ENCODE measurements at places on chromosomes 7 and 10. TPM values are rescaled to one million over a fixed set of nuclear protein-coding genes. Genes with fewer than 3 reads are reported as not detected.

Gene SPAM1
- total RNA-seq, result not detected

Gene STRIP2
- total RNA-seq, result 44.8 TPM

Gene TRPV6
- under 0.01 TPM for total RNA-seq

Gene PPP1R17
- total RNA-seq, result 2.9 TPM

Gene ASAH2
- total RNA-seq, result 2.9 TPM

Gene FGL2
- total RNA-seq, result 2.9 TPM

Gene ENKUR
- total RNA-seq, result 4.5 TPM

Gene NUTM2A
- total RNA-seq, result 1.6 TPM

Gene CEP55
- 2.4 TPM for total RNA-seq

Gene GNGT1
- total RNA-seq, result not detected

Gene COL1A2
- 84.4 TPM for total RNA-seq

Gene SPDYE8
- total RNA-seq, result under 0.01 TPM

Gene HOXA2
- not detected for total RNA-seq

Gene SDK1
- total RNA-seq, result 33.0 TPM

Gene APBB1IP
- 0.82 TPM for total RNA-seq

Gene SRGN
- 22.4 TPM for total RNA-seq

Gene TMEM196
- 18.8 TPM for total RNA-seq

Gene PKD2L1
- not detected for total RNA-seq

Gene NME8
- total RNA-seq, result not detected

Gene IRF5
- total RNA-seq, result 1.2 TPM

Gene ZMYND11
- total RNA-seq, result 179 TPM

Gene CPXM2
- under 0.01 TPM for total RNA-seq

Gene DDC
- 0.82 TPM for total RNA-seq

All from frontal cortex (tissue), 4 donors.